Stimulated activated CD8-positive, alpha-beta memory T cell treated with anti-CD3 and anti-CD28 coated beads, Interleukin-7, amount 100 ng/mL, for 24 hours (primary cell): ENCODE measurements at places on chromosomes 4 and X.

GRCh38 chr4:120922381-120923206 lies at the start of gene PRDM5:
Gene PRDM5 (minus strand): TSS chr4:120922726. CDS start chr4:120922608, 118 bp downstream.
- no peak for DNase-seq

DNA sequence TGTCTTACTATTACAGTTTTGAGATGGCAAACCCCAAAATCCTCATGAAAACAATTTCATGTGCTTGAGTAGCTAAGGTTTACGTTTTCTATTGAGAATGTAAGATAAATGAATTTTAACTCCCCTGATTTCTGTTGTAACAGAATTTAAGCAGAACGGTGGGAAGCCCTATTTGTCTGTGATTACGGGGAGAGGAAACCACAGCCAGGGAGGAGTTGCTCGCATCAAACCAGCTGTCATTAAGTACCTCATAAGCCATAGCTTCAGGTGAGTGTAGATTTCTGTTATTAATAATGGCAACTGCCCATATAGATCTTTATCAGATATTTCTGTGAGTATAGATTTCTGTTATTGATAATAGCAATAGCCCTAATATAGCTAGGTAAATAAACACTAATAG lies 44.2 kb upstream of the RHOH start:
- DNase-seq, result no peak

DNA sequence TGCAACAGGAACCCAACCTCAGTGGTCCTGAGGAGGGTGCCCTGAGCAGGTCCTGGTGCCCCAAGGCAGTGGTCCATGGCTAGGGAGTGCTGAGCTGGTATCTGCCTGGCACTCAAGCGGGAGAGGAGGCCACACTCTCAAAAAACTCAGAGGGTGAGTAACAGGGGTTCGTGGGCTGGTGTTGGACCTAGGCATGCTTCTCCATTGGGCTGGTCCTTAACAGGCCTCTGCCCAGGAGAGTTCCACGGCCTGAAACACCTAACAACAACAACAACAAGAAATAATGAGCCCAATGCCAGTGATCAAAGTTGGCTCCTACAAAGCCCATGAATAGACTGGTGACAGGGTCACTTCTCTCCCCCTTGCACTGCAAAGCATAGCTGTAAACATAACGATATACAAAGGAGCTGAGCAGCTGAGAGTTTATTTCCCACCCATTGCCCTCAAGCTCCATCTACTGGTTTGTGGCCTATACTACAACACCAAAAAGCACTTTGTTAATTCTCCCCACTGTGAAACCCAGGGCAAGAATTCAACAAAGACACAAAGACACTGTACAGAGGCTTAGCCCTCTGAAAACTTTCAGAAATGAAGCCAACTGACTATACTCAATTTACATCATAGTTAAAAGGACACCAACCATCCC lies 736.1 kb upstream of the ADGRL3 start:
- DNase-seq, result no peak

DNA sequence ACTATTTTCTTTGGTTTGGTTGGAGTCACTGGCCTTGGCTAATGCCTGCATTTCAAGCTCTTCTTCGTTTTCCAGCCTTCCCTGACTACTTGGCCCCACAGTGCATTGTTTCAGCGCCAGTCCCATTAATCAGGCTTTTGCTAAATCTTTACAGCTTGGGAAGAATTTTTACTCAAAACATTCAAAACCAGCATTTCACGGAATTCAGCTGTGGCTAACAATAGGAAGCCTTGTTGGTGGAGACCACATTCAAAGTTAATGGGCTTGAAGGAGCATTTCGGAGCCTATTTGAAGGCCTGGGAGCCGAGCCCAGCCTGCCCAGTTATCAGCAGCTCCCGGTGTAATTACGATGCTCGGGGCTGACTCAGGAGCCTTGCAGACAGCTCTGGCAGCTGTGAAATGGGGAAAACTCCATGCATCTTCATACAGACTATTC lies 30.8 kb upstream of the VCX2 start:
- DNase-seq, result no peak

DNA sequence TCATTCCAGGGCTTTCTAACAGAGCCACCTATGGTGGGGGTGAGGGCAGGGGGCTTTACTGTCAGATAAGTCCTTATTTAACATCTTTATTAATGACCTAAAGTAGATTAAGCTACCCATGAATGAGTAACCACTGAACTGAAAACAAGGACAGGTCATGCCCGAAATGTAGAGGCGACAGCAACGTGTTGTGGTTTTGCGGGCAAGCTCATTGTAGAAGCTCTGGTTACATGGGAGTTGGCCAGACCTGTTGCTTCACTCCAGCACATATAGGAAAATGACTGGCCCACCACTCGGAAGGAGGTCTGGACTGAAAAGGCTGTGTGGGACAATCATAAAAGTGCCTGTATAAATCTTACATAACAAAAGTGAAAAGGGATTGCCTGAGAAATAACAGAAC lies 109.6 kb upstream of the NDP start:
- DNase-seq, result no peak

DNA sequence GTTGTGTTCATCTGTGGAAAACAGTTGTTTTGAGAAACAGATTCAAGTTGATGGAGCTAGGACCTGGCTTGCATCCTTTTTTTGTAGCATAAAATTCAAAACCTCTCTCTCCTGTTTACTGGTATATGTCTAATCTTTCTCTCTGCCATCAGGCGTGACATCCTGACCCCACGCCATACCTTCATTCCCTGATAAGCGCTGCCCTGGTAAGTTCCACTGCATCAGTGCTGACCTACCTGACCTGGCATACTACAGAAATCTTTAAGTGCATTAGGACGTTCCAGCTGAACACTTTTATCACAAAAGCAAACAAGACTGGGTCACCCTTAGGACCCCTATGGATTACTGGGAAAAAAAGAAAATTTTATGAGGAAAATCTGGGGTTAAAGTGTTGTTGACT lies 230.7 kb downstream of the SHROOM3 start:
- no peak for DNase-seq

GRCh38 chr4:165481053-165481835 lies 102.4 kb downstream of the CPE start:
- DNase-seq, result no peak

- DNase-seq, result no peak
These were observed 124.9 kb downstream of the KDM6A start for GRCh38 chrX:44997888-44998287.

- DNase-seq, result no peak
These were observed 358.5 kb downstream of the PCDH7 start for GRCh38 chr4:31078661-31079060.
